ENCODE measurements at places on chromosomes 3 and 15. TPM values are rescaled to one million over a fixed set of nuclear protein-coding genes. Genes with fewer than 3 reads are reported as not detected.

The ECE2 gene
- not detected for total RNA-seq

The GABRB3 gene
- total RNA-seq = 0.08 TPM

The CLDN18 gene
- not detected for total RNA-seq

The XPC gene
- 104 TPM for total RNA-seq

The GOLGA6L4 gene
- total RNA-seq = 3.1 TPM

The RASGRP1 gene
- 123 TPM for total RNA-seq

The GHSR gene
- not detected for total RNA-seq

The MLF1 gene
- total RNA-seq = 1.6 TPM

The CHMP2B gene
- total RNA-seq = 25.9 TPM

The KNG1 gene
- total RNA-seq = not detected

The AADACL2 gene
- not detected for total RNA-seq

The DAPK2 gene
- 2.9 TPM for total RNA-seq

The PEX5L gene
- not detected for total RNA-seq

The FBXW12 gene
- not detected for total RNA-seq

The CHDH gene
- 0.47 TPM for total RNA-seq

The GALNT15 gene
- not detected for total RNA-seq

The CNTN4 gene
- total RNA-seq = not detected

The A4GNT gene
- not detected for total RNA-seq

The ATP13A4 gene
- total RNA-seq = 2.3 TPM

The AGTR1 gene
- total RNA-seq = not detected

The HTR3E gene
- total RNA-seq = not detected

The CMSS1 gene
- total RNA-seq = 20.5 TPM

The MORC1 gene
- total RNA-seq = not detected

The ST3GAL6 gene
- total RNA-seq = 0.50 TPM

The XIRP1 gene
- total RNA-seq = not detected

The NEO1 gene
- total RNA-seq = 15.7 TPM

The POC1A gene
- 1.1 TPM for total RNA-seq

The LYZL4 gene
- total RNA-seq = not detected

Data from CD4-positive, alpha-beta memory T cell (primary cell).